Fibroblast of skin of left quadriceps (primary cell): ENCODE measurements at places on chromosomes 7 and 10.

GRCh38 chr7:107505362-107505761 lies 35.5 kb downstream of the GPR22 start:
- no peak for DNase-seq

GRCh38 chr7:6160191-6160623 lies 112.2 kb downstream of the CYTH3 start:
- peak; percentile 61 for DNase-seq

GRCh38 chr10:23314835-23315239 lies 29.8 kb downstream of the C10orf67 start:
- peak; percentile 67 for DNase-seq

- no peak for DNase-seq
Observed at GRCh38 chr10:79022565-79023230, 46.1 kb upstream of the ZMIZ1 start.

DNA sequence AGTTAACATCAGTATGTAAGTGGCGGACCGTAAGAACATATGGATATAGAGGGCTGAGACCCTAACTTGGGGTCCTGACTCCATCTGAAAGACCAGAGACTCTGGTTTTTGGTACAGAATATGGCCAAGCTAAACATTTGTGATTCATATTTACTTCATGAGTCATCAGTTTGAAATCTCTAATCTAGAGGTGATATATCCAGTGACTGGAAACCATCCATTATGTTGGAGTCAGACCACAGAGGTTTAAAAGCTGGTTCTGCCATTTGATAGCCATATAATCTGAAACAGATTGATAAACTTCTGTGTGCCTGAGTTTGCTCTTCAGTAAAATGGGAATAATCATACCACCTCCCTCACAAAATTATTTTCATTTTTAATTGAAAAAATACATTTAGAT lies 505.3 kb downstream of the SORCS3 start:
- peak; percentile 18 for DNase-seq

- DNase-seq, result no peak
Observed at GRCh38 chr10:71232089-71232998, 20.0 kb downstream of the UNC5B start.

DNA sequence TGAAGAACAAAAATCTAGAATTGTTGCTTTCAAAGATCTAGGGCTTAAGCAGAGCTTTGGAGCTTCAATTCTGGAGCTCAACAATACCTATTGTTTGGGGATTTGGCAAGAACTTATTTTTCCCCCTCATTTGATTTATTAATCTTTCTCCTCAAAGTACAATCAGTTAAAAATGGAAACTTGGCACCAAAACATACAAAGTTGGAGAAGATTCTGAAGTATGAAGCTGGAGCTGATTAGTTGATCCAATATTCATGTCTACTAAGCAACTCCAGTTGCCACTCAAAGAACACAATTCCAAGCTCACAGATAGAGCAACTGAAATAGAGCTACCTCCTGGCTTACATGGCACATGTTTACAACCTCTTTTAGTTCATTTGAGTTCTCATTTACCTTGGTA lies 3.8 kb downstream of the FAM13C start:
- no peak for DNase-seq

DNA sequence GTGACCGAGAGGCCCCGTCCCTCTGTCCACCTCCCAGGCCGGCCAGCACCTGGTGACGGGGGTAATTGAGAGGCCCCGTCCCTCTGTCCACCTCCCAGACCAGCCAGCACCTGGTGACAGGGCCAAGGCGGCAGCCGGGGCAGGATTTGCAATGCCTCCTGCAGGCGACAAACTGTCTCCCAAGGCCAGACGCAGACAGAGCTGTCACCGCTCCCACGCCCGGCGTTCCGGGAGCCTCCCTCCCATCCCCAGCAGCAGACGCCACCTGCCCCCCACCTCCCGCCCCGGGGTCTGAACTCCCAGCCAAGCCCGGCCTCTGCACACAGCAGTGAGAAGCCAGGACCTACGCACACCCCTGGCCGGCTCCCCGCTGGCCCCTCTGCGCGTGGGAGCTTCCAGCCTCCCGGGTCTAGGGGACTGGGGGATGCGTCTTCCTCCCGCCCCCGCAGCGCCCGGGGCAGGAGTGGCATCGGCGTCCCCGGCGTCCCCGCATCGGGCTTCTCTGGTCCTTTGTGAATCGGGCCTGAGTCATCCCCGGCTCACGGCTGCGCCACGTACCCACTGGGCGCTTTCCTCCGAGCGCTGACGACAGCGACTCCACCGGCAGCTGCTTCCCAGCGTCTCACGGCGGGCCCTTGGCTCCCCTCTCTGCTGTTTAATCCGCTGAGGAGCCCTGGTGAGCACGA lies 95.1 kb upstream of the DIP2C start:
- DNase-seq, result peak; percentile 58

DNA sequence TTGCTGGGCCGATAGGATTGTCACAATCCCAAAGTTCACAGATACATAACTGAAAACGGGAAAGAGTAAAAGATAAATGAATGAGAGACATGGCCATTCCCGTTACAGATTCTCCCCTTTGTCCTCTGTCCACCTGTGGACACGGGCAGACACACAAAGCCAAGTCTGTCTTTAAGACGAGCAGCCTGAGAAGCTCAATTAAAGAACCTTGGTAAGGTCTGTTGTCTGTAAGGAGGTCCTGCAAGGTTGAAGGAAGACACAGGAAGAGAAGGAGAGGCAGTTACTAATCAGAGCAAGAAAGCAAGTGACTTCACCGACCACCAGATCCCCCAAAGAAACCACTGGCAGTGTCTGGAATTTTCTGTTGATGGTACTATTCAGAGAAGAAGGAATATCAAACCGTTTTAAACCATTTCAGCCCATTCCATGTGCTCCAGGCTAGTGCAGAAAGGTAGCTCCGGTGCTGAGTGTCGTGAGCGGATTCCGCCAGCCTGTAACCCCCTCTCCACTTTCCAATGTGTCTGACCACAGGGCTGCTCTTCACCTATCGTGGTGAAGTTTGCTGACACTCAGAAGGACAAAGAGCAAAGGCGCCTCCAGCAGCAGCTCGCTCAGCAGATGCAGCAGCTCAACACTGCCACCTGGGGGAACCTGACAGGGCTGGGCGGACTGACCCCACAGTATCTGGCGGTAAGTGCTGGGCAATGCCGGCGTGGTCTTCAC lies 252.6 kb downstream of the CELF2 start:
- DNase-seq, result peak; percentile 20

DNA sequence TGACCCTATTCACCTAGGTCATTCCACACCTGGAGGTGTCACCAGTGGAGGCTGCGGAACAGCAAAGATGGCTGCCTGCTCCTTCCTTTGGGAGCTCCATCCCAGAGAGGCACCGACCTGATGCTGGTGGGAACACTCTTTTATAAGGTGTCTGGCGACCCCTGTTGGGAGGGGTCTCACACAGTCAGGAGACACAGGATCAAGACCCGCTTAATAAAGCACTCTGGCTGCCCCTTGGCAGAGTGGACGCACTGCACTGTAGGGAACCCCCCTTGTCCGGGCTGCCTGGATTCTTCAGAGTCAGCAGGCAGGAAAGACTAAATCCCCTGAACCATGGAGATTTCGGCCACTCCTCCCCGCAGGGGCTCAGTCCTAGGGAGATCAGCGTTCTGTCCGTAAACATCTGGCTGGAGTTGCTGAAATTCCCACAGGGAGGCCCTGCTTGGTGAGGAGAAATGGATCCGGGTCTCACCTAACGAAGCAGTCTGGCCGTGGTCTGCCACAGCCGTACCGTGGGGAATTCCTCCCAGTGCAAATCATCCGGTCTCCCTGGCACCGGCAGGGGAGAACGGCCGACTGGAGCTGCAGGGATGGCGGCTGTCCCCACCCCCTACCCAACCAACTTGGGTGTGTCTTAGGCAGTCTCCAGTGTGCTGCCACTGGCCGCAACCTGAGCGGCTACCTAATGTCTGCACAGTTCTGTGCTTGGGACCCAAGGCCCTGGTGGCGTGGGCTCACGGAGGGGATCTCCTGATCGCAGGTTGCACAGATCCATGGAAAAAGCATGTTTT lies 66.1 kb downstream of the LSMEM1 start:
- no peak for DNase-seq

GRCh38 chr7:66323114-66323796 lies 118.1 kb downstream of the TPST1 start:
- no peak for DNase-seq

DNA sequence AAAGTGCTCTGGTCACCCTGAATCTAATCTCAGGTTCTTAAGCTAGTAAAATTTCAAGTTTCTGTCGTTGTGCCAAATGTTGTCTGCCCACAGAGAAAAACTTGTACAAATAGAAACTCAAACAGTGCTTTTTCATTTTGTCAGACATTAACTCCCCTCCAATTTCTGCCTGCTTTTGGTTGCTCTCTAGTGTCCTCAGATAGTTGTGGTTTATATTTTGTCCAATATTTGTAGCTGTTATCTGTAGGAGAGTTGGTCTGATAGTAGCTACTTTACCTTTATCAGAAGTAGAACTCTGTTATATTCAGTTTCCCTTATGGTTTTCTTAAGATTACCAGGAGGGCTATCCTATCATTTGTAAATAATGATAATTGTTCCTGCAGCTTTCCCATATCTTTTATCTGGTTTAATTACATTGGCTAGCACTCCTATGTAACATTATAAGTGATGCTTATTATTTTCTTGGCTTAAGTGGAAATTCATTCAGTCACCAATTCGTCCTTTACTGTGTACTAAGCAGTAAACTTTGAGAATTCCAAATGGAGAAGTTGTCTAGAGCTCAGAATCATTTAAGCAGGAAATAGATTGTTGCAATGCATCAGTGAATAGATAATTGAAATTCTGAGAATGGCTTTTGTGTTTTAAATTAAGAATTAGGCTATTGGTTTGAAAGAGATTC lies 91.0 kb downstream of the ANKIB1 start:
- DNase-seq, result no peak

- DNase-seq, result no peak
Observed at GRCh38 chr7:68613405-68613804, 984.9 kb upstream of the AUTS2 start.

GRCh38 chr7:80146545-80147182 lies 12.0 kb downstream of the GNAI1 start:
- DNase-seq, result no peak

DNA sequence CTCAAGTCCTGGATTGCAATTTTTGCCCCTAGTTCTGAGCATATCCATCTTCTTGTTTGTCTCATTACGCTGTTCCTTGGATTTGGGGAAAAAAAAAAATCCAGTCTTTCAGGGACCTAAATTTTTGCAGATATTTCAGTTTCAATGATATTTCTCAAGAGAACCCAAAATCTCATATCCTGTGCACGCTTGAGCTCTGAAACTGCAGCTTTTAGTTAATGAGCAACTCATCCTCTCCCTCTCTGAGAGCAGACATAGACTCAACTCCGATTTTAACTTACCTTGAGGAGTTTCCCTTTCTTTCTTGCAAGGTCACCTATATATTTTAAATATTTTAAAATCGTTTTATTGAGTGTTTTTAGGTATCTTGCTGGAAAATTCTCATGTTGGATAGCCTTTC lies 200.3 kb downstream of the GALNT17 start:
- no peak for DNase-seq

- peak; percentile 94 for DNase-seq
Observed at GRCh38 chr10:72009425-72010081, 45.4 kb downstream of the CHST3 start.

DNA sequence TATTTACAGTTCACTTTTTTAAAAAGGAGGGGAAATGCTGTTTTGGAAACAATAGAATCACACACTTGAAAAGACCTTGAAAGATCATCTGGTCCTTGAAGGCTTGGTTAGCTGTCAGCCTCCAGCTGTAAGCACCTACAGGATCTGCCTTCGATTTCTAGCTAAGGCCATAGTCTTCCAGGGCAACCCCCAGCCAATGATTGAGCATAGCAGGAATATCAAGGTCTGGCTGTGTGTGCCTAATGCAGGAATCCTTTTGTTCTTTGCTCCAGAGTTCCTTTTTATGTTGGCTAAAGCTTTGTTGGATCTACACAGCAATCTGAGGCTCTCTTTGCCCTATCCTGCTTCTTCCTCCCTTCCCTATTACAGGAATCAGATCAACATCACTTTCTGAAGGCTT lies 5.2 kb upstream of the YAE1 start:
- DNase-seq, result no peak

GRCh38 chr10:8811201-8811600 lies 756.7 kb downstream of the GATA3 start:
- DNase-seq, result no peak

- no peak for DNase-seq
Observed at GRCh38 chr7:20038676-20039075, 178.5 kb downstream of the MACC1 start.

DNA sequence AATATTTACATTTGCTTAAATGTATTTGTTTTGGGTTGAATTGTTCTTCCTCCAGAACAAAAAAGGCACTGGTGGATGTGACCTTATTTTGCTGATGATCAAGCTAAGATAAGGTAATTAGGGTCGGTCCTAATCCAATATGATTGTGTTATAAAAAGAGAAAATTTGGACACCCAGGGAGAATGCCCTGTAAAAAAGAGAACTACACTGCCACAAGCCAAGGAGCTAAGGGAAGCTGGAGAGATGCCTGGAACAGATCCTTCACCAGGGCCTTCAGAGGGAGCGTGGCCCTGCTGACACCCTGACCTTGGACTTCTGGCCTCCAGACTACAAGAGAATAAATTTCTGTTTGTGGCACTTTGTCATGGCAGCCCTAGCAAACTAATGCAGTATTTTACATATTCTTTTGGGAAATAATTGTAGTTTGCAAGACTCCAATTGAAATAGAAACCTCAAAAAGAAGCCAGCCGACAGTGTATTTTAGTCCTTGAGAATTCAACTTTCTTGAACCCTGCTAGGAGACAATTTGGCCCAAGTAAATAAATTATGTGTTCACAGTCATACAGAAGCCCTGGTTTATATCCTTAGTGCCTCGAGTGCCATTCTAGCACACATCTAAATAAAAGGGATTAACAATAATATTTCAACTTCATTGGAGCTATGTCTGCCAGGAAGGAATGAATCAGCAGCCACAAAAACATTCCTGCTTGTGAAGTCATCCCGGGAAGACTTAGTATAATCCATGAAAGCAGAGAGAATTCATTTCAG lies 164.6 kb downstream of the PKD1L1 start:
- peak; percentile 97 for DNase-seq

- DNase-seq, result no peak
Observed at GRCh38 chr7:47540387-47541350, 41.2 kb downstream of the TNS3 start.

DNA sequence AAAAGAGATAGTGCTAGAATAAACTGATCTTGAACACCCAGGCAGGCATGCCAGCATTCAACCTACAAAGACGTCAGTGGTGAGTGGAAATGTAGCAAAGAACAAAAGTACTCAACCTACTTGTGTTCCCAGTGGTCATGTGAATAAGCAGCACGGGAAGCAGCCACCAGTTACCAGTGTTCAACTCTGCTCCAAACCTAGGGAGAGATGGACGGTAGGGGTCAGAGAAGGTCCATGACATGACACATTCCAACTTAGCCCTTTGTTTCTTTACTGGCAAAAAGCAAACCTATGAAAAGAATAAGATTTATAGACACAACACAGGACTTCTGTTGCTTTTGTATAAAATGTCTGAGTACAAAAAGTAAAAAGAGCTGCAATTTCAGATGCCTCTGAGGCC lies 511.4 kb downstream of the XPNPEP1 start:
- no peak for DNase-seq

GRCh38 chr7:140192620-140193019 lies 15.8 kb upstream of the KDM7A start:
- no peak for DNase-seq

- DNase-seq, result no peak
Observed at GRCh38 chr10:99973190-99973589, 36.6 kb downstream of the DNMBP start.
